Small intestine (tissue), 16 donors: ENCODE measurements at places on chromosomes 13 and 19.

DNA sequence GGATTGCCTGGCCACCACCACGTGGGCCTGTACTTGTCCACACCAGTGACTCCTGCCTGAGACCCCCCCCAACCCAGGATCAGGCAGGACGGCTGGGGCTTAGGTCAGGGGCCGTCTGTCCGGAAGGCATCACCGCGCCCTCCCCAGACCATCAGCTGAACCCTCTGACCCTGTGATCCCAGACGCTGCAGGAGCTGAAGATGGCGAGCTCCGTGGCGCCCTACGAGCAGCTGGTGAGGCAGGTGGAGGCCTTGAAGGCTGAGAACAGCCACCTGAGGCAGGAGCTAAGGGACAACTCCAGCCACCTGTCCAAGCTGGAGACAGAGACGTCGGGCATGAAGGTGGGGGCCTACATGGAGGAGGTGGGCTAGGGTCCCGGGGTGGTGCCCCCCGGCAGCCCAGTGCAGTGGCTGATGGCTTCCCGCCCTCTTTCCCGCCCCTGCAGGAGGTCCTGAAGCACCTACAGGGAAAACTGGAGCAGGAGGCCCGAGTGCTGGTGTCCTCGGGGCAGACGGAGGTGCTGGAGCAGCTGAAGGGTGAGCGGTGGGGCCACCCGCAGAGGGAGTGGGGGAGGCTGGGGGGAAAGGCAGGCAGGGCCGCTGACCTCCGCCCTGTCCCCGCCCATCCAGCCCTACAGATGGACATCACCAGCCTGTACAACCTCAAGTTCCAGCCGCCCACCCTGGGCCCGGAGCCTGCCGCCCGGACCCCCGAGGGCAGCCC lies 3.0 kb downstream of the APC2 start:
- no peak for DNase-seq

- DNase-seq = no peak
These were observed 334.8 kb downstream of the SLC7A1 start for GRCh38 chr13:29260684-29261083.

DNA sequence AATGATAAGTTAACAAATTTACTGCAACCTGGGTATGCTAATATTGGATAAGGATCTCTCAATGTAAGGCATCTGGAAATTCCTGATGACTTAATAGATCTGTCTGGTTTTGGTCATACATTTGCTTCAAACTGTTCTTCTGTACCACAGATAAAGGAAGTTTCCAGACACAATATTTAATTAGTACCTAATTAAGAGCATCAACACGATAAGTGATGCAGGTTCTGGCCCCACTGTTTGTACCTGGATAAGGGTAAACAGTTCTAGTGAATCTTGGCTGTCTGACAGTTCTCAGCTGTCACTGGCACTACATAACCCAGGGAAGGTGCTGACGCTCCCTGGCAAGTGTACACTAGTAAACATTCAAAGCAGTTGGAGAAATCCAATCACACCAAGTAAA lies 165.6 kb downstream of the MZT1 start:
- no peak for DNase-seq

- DNase-seq = no peak
These were observed 411.6 kb upstream of the SLITRK5 start for GRCh38 chr13:87259479-87260083.

DNA sequence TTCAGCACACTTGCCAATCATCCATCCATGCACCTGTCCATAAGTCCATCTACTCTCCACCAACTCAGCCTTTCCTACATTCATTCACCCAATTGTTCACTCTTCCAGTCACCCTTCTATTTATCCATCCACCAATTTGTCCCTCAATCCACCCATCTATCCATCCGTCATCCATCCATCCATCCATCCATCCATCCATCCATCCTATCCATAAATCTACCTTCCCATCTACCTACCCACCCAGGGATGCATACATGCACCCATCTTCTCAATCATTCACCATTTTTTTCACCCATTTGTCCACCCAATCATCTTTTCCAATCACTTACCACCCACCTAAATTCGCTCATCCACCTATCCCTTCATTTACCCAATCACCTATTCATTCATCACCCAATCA lies 14.6 kb upstream of the CEACAM20 start:
- no peak for DNase-seq
